ENCODE measurements at places on chromosomes 7 and 10.

DNA sequence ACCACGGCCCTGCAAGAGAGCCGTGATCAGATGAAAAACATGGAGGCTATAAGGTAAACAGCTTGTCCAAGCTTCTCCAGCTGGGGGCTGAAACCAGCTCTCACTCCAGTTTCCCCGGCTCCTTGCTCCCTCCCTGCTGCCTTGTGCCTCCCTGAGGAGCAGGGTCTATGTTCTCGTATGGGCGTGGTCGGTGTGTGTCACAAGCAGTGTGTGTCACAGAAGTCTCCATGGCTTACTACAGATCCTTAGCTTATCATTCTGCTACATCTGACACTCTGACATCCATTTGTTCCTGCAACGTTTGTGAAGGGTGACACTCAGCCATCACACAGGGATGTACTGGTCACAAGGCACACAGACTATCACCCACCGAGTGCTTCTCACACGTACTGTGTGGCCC lies 54.6 kb downstream of the CSGALNACT2 start:
- DNase-seq, result no peak

- DNase-seq, result no peak
Measured at GRCh38 chr7:101740981-101741725, 76.3 kb upstream of the CUX1 start.

DNA sequence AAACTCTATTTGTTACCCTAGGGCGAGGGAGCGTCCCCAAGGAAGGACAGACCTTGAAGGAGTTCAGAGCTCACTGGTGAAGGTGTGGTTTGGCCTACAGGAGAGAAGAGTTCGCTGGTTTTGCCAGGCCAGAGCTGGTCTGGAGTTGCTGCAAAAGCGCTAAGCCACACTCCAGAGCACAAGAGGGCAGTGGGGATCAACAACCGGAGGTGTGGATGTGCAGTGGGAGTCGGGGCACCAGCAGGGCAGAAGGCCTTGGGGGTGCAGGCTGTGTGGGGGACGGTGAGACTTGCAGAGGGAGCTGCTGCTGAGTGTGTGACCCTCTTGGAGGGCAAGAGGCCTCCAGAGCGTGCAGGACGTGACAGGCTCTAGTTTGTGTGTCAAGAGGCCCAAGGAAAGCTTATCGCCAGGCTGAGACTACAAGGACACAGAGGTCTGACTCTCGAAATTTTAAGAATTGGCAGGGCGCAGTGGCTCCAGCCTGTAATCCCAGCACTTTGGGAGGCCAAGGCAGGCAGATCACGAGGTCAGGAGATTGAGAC lies 14.3 kb upstream of the CUL1 start:
- no peak for DNase-seq

GRCh38 chr7:80542398-80542797 lies 30.5 kb upstream of the GNAT3 start:
- DNase-seq, result no peak

DNA sequence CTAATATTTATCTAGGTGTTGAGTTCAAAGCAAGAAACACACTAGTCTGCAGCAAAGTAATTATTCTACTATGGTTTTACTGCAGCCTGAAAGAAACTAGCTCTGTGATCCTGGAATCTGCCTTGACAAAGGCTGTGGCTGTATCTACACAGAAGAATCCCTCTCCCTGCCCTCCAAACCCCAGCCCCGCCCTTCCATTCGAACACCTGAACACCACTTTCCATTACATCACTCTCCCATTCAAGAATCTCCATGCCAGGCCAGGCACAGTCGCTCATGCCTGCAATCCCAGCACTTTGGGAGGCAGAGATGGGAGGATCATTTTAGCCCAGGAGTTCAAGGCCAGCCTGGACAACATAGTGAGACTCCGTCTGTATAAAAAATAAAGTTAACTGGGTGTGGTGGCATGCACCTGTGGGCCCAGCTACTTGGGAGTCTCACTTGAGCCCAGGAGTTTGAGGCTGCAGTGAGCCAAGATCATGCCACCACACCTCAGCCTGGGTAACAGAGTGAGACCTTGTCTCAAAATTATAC lies 23.3 kb downstream of the LRRC20 start:
- no peak for DNase-seq

DNA sequence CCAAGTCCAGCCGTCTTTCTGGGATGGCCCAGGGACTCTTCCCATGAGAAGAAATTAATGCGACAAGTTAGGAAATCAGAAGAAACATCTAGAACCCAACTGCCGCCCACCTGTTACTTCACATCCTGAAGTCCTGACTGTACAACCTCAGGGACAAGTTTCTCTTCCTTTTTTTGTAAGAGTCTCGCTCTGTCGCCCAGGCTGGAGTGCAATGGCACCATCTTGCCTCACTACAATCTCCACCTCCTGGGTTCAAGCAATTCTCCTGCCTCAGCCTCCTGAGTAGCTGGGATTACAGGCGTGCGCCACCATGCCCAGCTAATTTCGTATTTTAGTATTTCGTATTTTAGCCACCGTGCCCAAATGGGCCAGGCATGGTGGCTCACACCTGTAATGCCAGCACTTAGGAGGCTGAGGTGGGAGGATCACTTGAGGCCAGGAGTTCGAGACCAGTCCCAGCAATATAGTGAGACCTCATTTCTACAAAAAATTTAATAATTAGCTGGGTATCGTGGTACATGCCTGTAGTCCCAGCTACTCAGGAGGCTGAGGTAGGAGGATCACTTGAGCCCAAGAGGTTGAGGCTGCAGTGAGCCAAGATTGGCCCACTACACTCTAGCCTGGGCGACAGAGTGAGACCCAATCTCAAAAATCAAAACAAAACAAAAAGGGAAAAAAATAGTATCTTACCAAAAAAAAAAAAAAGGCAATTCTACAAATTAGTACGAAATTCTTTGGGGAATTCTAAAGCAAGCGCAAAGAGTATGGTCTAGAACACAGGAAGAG lies 20.8 kb downstream of the LAT2 start:
- DNase-seq, result no peak

- no peak for DNase-seq
Measured at GRCh38 chr7:108794466-108794865, 224.8 kb downstream of the DNAJB9 start.

DNA sequence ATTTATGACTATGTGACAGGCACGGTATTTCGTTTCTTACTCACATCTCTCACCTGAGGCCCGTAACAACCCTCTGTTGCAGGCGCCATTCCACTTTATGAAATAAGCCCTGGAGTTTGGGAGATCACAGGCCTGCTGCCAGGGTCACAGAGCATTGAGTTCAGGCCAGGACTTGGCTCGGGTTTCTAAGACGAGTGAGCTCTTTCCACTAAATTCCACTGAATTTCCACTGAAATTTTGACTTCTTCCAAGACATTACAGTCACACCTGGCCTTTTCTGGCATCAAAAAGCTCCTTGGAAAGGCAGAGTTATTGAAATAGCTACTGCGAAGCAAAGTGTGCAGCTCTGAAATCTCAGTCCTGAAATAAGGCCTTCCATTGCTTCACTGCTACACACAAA lies 282.8 kb upstream of the MGMT start:
- DNase-seq, result no peak

DNA sequence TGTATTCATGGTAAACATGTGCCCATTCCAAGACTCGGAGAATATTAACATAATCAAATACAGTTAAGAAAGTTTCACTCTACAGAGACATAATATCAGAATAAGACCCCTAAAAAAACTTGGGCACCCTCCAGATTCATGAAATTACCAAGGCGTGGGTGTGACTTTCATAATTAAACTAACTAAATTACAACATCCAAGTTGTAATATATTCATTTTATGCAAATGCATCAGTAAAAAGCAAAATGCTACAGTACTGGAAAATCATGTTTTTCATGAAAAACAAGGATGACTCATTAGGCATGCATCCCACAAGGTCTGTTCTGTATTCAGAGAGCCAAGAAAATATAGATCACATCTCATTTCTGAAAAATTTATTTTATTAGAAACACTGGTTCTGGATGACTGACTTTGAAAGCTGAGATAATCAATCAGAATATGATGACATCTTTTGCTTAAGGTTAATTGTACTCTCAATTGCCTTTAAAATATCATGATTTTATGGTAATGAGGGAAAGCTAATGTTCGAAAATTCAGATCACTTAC lies 248.8 kb upstream of the SMIM30 start:
- no peak for DNase-seq

DNA sequence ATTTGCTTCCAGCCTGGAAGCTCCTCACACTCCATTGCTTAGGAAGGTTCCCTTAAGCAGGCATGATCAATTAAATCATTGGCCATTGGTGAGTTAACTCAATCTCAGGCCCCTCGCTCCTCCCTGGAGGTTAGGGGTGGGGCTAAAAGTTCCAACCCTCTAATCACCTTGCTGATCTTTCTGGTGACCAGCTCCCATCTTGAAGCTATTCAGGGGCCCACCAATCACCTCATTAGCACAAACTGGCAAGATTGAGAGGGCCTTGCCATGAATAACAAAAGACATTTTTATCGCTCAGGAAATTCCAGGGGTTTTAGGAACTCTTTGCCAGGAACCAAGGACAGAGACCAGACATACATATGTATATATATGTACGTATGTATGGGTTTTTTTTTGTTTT lies 58.4 kb downstream of the AGK start:
- DNase-seq, result no peak

DNA sequence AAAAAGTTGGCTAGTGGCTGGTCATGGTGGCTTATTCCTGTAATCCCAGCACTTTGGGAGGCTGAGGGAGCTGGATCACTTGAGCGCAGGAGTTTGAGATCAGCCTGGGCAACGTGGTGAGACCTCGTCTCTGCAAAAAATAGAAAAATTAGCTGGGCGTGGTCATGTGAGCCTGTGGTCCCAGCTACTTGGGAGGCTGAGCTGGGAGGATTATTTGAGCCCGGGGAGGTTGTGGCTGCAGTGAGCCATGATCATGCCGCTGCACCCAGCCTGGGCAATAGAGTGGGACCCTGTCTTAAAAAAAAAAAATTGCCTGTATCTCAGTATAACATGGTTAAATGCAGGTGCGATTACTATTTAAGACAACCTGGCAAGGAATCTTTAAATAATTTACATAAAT lies 61.0 kb downstream of the ADD3 start:
- DNase-seq, result no peak

- no peak for DNase-seq
Measured at GRCh38 chr7:18792871-18793595, 297.5 kb downstream of the HDAC9 start.

Measured in NCI-H524 (cell line).